ENCODE measurements at places on chromosomes 13 and 19.

DNA sequence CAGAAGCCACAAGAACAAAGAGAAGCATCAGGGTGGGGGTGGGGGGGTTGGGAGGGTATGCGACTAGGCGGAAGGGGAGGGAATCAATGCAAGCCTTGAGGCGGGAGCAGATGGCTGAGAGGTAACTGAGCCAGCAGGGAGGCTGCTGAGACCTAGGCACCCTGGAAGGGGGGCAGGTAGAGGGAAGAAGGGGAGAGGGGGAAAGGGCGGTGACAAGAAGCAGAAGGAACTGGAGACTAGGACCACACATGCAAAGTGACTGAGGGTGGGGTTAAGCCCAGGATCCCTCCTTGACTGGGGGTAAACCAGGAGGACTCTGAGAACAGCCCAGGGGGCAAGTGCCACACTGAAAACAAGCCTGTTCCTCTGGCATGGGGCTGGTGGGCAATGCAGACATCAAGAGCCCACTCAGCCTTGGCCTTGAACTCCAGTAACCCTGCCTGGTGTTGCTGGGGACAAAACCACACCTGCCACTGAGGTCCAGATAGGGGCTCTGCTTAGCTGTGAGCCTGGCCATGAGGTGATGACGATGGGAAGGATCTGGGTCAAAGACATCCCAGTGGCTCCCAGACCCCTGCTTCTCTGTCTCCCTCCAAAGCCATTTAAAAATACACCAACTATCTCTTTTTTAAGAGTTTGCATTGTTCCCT is 20.3 kb downstream of the OPA3 start:
- no peak for DNase-seq

- no peak for DNase-seq
Measured at GRCh38 chr13:29767006-29767405, 83.4 kb downstream of the UBL3 start.

- DNase-seq = no peak
Measured at GRCh38 chr13:36915106-36915505, 4.9 kb downstream of the SMAD9 start.

DNA sequence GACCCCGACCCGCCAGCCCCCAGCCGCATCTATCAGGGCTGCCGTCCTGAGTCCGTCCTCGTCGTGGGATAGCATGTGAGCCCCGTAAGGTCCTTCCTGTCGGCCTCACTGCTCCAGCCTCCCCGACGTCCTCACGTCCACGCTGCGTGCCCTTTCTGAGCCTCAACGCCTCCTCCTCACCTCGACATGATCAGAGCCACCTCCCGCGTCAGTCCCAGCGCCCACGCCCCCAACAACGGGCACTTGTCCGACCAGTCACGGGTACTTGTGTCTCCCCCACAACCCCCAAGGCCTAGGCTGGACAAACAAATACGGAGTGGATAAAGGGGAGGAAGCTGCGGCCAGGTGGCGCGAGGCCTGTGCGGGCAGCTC is 665 bp downstream of the ZNF497 start:
- no peak for DNase-seq

DNA sequence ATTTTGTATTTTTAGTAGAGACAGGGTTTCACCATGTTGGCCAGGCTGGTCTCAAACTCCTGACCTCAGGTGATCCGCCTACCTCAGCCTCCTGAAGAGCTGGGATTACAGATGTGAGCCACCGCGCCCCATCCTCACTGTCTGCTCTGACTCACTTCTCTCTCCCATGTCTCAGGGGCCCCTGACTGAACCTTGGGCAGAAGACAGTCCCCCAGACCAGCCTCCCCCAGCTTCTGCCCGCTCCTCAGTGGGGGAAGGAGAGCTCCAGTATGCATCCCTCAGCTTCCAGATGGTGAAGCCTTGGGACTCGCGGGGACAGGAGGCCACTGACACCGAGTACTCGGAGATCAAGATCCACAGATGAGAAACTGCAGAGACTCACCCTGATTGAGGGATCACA is 5.0 kb downstream of the SIGLEC9 start:
- DNase-seq = no peak
